Stimulated activated CD4-positive, alpha-beta T cell treated with anti-CD3 and anti-CD28 coated beads, Interleukin-15, amount 100 ng/mL, for 48 hours (primary cell): ENCODE measurements at places on chromosomes 6 and 20.

DNA sequence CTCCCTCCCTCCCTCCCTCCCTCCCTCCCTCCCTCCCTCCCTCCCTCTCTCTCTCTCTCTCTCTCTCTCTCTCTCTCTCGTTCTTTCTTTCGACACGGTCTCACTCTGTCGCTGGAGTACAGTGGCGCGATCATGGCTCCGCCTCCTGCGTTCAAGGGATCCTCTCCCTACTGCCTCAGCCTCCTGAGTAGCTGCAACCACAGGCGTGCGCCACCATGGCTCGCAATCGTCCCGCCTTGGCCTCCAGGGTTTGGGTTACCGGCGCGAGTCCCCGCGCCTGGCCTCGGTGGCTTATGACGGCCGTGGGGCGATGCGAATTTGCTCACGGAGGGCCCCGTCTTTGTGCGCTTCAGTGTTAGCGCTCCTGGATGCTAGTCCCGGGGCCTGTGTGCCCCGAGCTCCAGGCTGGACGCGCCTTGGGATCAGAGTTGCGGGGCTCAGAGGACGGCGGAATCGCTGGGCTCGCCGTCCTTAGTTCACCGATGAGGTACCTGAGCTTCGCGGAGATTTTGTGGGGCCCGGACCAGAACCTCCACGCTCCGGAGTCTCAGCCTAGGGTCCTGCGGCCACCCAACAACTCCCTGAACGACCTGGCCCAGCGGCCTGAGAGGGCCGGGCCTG lies 45.2 kb downstream of the MCUR1 start:
- no peak for DNase-seq

GRCh38 chr6:3751077-3751729 lies at the start of gene PXDC1:
TSS of gene PXDC1 (minus strand) at chr6:3751713. CDS start at chr6:3751531, 182 bp downstream.
- no peak for DNase-seq

GRCh38 chr20:47232518-47232917 lies 124.0 kb downstream of the ZMYND8 start:
- DNase-seq = no peak

- DNase-seq = no peak
These were observed 1.5 kb downstream of the LATS1 start for GRCh38 chr6:149716181-149716963.

GRCh38 chr6:50965495-50965894 lies 146.8 kb downstream of the TFAP2B start:
- no peak for DNase-seq

GRCh38 chr6:18347021-18347577 lies 40.1 kb upstream of the RNF144B start:
- no peak for DNase-seq
